ENCODE measurements at places on chromosomes 11 and 22. TPM values are rescaled to one million over a fixed set of nuclear protein-coding genes. Genes with fewer than 3 reads are reported as not detected.

Gene KRTAP5-2
- total RNA-seq = not detected

Gene PDE2A
- 3.8 TPM for total RNA-seq

Gene TRIM68
- 13.9 TPM for total RNA-seq

Gene CREB3L1
- total RNA-seq = 9.8 TPM

Gene AMPD3
- total RNA-seq = 9.0 TPM

Gene ABCG4
- 1.3 TPM for total RNA-seq

Gene OR52H1
- total RNA-seq = not detected

Gene CATSPER1
- total RNA-seq = not detected

Gene NRIP3
- total RNA-seq = 0.92 TPM

Gene LPXN
- total RNA-seq = 4.5 TPM

Gene UCP3
- total RNA-seq = 2.4 TPM

Gene OR51E2
- total RNA-seq = not detected

- H3K36me3 ChIP-seq = peaks cover 27% of the 10 kb centered on the region
- DNase-seq = no peak
- peaks cover 55% of the 10 kb centered on the region for H3K4me1 ChIP-seq
- peaks cover 5% of the 10 kb centered on the region for H3K27me3 ChIP-seq
- no peak overlapping the region for H3K4me3 ChIP-seq
Observed at GRCh38 chr11:123176785-123177184, 18.3 kb downstream of the CLMP start.

- no peak for DNase-seq
- no peak overlapping the region for H3K27ac ChIP-seq
- no peaks in the 10 kb centered on the region for H3K27me3 ChIP-seq
- H3K4me3 ChIP-seq = no peak overlapping the region
Observed at GRCh38 chr11:77669848-77670511, 32.4 kb upstream of the CLNS1A start.

- DNase-seq = no peak
- peaks cover 9% of the 10 kb centered on the region for H3K4me1 ChIP-seq
- H3K36me3 ChIP-seq = peaks cover 4% of the 10 kb centered on the region
- H3K27me3 ChIP-seq = no peaks in the 10 kb centered on the region
- no peak overlapping the region for H3K4me3 ChIP-seq
- H3K27ac ChIP-seq = no peak overlapping the region
Observed at GRCh38 chr11:67060111-67060522, 3.5 kb downstream of the RHOD start.

GRCh38 chr11:111299101-111300026 is 1.0 kb downstream of the POU2AF3 start:
- H3K4me1 ChIP-seq = peaks cover 20% of the 10 kb centered on the region
- H3K27ac ChIP-seq = no peak overlapping the region
- peaks cover 22% of the 10 kb centered on the region for H3K27me3 ChIP-seq
- H3K36me3 ChIP-seq = no peaks in the 10 kb centered on the region
- peak; percentile 79 for DNase-seq

DNA sequence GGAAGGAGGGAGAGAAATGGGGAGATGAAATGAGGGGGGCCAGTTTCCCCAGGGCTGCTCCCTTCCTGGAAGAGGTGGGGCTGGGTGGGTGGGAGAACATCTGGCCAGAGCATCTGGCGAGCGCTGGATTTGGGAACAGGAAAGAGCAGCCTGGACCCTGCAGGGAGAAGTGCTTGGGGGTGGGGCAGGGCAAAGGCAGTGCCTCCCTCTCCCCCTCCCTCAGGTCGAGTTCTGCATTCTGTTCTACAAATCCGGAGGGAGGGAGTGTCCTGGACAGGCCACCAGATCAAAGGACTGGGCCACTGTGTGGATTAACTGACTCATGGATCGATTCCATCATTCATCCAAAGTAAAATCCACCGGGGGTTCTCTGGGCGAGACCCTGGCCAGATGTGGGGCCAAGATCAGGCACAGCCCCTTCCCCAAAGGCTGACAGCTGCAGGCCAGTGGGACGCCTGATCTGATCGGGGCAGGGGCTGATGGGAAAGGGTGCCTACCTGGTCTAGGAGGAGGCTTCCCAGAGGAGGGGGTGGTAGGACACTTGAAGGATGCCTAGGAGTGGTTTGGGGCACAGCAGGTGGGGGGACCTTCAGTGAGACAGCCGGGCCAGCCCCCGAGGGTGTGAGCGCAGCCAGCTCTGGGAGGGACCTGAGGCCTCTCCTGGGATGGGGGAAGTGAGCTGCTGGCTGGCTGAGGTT is 57.5 kb downstream of the CACNA1I start:
- no peak for DNase-seq
- H3K27ac ChIP-seq = no peak overlapping the region
- no peaks in the 10 kb centered on the region for H3K36me3 ChIP-seq
- H3K27me3 ChIP-seq = peaks cover 8% of the 10 kb centered on the region

DNA sequence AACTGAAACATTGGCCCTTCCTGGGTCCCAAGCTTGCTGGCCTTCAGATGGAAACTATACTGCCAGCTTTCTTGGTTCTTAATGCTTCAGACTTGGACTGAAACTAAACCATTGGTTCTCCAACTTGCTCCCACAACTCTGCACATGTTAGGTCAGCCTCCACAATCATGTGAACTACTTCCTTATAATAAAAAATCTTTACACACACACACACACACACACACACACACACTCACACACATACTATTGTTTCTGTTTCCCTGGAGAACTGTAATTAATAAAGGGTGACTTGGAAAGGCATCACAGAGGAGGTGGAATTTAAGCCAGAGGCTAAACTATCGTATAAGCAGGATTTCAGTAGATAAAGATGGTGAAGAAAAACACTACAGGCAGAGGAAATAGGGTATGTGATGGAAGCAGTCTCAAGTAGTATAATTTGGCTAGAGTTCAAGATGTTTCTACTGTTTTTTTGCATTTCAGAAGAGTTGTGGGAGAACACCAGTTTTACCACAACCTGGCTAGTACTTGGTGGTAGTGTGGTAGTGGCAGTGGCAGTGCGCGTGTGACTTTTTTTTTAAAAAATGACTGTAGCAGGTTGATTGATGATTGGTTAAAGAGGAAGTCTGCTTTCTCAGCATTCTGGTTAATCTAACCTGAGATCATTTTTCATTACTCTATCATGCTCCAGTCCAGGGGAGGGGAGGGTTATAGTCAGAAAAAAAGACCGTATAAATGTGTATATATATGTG is 70.1 kb downstream of the PDE3B start:
- peak overlapping the region; percentile 58 for H3K27ac ChIP-seq
- H3K4me3 ChIP-seq = peak overlapping the region; percentile 38
- no peaks in the 10 kb centered on the region for H3K27me3 ChIP-seq
- no peak for DNase-seq
- H3K4me1 ChIP-seq = no peaks in the 10 kb centered on the region

DNA sequence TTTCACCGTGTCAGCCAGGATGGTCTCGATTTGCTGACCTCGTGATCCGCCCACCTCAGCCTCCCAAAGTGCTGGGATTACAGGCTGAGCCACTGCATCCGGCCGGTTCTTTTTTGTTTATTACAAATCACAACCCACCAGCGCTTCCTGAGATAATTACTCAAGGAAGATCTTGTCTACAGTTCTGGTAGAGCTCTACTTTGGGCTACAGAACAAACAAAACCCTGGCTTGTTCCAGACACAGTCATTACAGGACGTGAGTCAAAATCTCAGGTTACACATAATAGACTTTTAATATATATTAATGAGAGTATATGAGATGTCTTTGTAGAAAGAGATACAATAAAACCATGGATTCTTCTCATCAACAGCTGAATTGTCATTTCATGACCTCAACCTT is 42.8 kb upstream of the NUP50 start:
- peaks cover 13% of the 10 kb centered on the region for H3K27me3 ChIP-seq
- no peaks in the 10 kb centered on the region for H3K36me3 ChIP-seq
- peaks cover 17% of the 10 kb centered on the region for H3K4me1 ChIP-seq
- H3K27ac ChIP-seq = no peak overlapping the region
- no peak overlapping the region for H3K4me3 ChIP-seq

- H3K4me1 ChIP-seq = no peaks in the 10 kb centered on the region
- no peak overlapping the region for H3K4me3 ChIP-seq
- H3K27me3 ChIP-seq = no peaks in the 10 kb centered on the region
- H3K27ac ChIP-seq = no peak overlapping the region
- no peaks in the 10 kb centered on the region for H3K36me3 ChIP-seq
Observed at GRCh38 chr11:41963406-41963805, 504.0 kb upstream of the LRRC4C start.

- H3K27me3 ChIP-seq = no peaks in the 10 kb centered on the region
- peaks cover 27% of the 10 kb centered on the region for H3K4me1 ChIP-seq
- peak overlapping the region; percentile 58 for H3K4me3 ChIP-seq
Observed at GRCh38 chr11:63537293-63538101, 889 bp downstream of the PLAAT4 start.

DNA sequence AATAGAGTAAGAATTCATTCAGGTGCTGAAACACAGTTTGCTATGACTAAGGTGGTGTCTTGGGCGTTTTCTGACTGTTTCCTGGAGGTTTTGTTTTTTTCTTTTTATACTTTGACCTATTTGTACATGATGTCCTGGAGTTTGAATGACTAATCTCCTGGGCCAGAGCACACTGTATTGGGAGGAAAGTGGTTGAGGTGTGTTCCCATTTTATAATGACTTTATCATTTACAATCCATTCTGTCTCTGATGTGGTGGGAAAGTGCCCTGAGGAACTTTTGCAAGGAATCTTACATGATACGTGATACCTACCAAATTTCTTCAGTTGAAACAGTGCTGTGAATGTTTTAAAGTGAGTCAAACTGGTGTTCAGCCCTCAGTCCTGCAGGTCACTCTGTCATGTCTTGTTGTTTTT is 80.8 kb downstream of the TNRC6B start:
- H3K27me3 ChIP-seq = no peaks in the 10 kb centered on the region
- no peak for DNase-seq
- no peak overlapping the region for H3K4me3 ChIP-seq
- H3K36me3 ChIP-seq = peaks cover 31% of the 10 kb centered on the region
- H3K4me1 ChIP-seq = peaks cover 26% of the 10 kb centered on the region

DNA sequence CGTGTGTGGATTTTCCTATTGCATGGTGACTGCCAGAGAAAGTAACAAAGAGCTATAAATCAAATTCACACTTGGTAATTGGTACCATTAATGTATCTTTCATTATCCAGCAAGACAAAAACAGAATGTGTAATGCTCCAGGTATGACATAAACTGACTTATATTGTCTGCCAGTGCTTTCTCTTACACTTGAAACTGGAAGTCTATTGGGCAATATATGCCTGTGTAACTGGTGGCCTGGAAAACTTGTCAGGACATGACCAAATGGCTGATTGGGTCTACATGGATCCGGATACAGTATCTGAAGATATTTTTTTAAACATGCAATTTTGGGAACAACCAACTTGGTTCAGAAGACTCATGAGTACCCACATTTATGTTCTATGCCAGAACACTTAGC is 174.6 kb upstream of the ARHGAP42 start:
- H3K4me1 ChIP-seq = no peaks in the 10 kb centered on the region
- no peak overlapping the region for H3K27ac ChIP-seq
- no peak for DNase-seq
- H3K27me3 ChIP-seq = no peaks in the 10 kb centered on the region
- H3K4me3 ChIP-seq = no peak overlapping the region
- no peaks in the 10 kb centered on the region for H3K36me3 ChIP-seq

- peaks cover 1% of the 10 kb centered on the region for H3K27me3 ChIP-seq
- peak overlapping the region; percentile 67 for H3K27ac ChIP-seq
- H3K36me3 ChIP-seq = no peaks in the 10 kb centered on the region
- no peak for DNase-seq
Observed at GRCh38 chr22:30277547-30278344, 11.1 kb upstream of the OSM start.

- H3K36me3 ChIP-seq = peaks cover 4% of the 10 kb centered on the region
- H3K4me3 ChIP-seq = no peak overlapping the region
- H3K27ac ChIP-seq = no peak overlapping the region
- no peaks in the 10 kb centered on the region for H3K27me3 ChIP-seq
- peaks cover 6% of the 10 kb centered on the region for H3K4me1 ChIP-seq
Observed at GRCh38 chr11:111344032-111344431, 35.0 kb downstream of the POU2AF1 start.

DNA sequence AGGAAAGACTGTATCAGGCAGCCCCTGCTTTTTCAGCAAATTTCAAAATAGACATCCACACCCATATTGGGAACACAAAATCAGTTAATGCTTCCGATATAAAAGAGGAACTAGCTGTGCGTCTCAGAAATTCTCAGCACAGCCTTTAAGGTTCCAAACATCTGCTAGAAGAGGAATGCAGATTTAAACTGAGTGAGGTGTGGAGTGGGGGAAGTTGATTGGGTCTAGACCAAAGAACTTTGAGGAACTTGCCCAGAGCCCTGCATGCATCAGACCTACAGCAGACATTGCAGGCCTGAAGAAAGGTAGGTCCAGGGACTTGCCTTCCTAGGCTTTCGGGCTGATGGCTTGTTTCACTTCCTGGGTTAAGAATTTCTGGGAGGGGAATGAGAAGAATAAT is at the start of gene MS4A4A:
Gene MS4A4A (plus strand): TSS at position 255 of the 400 bp plus-strand sequence. CDS start 10 bp downstream, at position 265.
- H3K27ac ChIP-seq = no peak within 1 kb of the TSS
- H3K4me3 ChIP-seq = no peak within 1 kb of the TSS
- no peaks in the 10 kb centered on the region for H3K4me1 ChIP-seq
- no peaks in the 10 kb centered on the region for H3K27me3 ChIP-seq
- no peak for DNase-seq

DNA sequence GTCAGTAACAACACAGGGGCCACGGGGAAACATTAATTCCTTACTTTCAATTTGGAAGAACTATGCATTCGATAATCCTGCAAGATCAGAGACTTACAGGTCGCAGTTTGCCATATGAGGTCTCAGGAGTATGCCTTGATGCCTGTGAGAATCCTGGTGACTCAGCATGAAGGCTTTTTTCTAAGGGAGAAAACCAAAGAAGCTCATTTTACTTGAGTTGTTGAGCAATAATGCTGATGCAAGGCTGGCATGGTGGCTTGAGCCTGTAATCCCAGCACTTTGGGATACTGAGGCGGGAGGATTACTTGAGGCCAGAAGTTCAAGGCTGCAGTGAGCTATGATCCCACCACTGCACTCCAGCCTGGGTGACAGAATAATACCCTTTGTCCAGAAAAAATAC is 26.6 kb downstream of the ATG16L2 start:
- peaks cover 23% of the 10 kb centered on the region for H3K4me1 ChIP-seq
- no peaks in the 10 kb centered on the region for H3K27me3 ChIP-seq
- no peak for DNase-seq
- H3K36me3 ChIP-seq = peaks cover 40% of the 10 kb centered on the region

DNA sequence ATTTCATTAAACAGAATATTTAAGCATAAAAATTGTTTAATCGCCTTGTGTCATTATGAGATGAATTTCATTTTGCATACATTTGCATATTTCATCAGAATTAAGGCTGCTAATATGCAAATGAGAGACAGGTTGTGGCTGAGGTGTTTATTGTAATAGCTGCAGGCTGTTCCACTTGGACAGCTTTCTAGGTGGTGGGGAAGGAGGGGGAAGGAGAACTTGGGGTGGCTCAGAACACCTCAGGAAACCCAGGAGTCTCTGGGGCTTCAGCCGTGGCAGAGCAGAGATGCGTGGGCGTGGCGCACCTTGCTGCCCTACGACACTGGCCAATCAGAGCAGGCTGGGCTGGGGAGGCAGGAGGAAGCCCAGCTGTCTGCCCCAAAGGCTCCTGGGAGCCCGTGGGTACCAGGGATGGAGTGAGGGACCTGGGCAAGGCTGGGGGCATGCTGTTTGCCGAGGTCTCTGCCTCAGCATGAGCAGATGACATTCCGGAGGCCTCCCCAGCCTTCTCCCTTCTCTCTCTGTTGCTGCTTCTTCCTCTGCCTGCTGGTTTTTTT is 542.9 kb downstream of the MN1 start:
- no peak for DNase-seq
- no peak overlapping the region for H3K4me3 ChIP-seq
- H3K27me3 ChIP-seq = peaks cover 19% of the 10 kb centered on the region
- H3K36me3 ChIP-seq = peaks cover 3% of the 10 kb centered on the region
